Karpas-422 (cell line): ENCODE measurements at places on chromosomes 7 and 10. TPM values are rescaled to one million over a fixed set of nuclear protein-coding genes. Genes with fewer than 3 reads are reported as not detected.

- H3K4me1 ChIP-seq: no peaks in the 10 kb centered on the region
- no peak for DNase-seq
- no peaks in the 10 kb centered on the region for H3K36me3 ChIP-seq
- no peaks in the 10 kb centered on the region for H3K27me3 ChIP-seq
- H3K27ac ChIP-seq: no peak overlapping the region
These were observed 70.5 kb downstream of the TES start for GRCh38 chr7:116280803-116281202.

OR2A1 gene
- total RNA-seq: not detected in 2 replicates

CRHR2 gene
- total RNA-seq: not detected in 2 replicates

SPDYE9 gene
- not detected in 2 replicates for total RNA-seq
